Smooth muscle cell of the brain vasculature (primary cell): ENCODE measurements at places on chromosomes 1 and 21.

GRCh38 chr1:26784023-26784871 is 3.5 kb upstream of the PIGV start:
- peak; percentile 86 for DNase-seq

DNA sequence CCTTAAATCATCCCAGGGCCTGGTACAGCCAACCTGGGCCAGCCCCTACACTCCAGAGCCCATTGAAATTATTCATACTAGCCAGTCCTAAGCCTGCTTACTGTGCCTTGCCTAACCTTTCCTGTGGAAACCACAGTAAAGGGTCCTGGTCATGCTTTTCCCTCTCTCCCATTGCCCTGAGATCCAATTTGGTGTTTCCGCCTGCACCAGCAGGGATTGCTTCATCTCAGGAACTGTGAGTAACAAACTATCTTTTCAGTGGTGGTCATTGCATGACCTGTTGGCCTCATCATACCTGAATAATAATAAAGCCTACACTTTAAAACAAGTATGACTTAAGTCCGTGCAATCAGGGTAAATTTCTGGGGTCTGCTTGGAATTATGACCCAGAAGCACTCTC is 18.7 kb upstream of the GALNT2 start:
- no peak for DNase-seq

GRCh38 chr21:15826908-15827601 is 97.3 kb downstream of the USP25 start:
- DNase-seq = no peak

DNA sequence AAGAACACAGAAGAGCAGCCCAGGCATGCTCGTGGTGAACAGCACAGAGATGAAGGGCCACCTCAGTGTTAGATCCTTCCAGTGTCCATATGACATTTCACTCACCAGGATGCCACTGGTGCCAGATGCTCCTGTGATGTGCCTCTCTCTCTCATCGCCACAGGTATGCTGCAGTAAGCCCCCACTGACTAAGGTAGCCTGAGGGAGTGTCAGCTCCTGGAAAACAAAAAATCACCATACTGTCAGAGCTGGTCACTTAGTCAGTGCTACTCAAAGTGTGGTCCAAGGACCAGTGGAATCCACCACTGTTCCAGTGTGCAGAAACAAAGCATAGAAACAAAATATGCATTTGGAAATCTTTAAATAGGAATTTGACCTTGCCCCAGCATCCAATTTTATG is 27.1 kb upstream of the BCL9 start:
- no peak for DNase-seq

DNA sequence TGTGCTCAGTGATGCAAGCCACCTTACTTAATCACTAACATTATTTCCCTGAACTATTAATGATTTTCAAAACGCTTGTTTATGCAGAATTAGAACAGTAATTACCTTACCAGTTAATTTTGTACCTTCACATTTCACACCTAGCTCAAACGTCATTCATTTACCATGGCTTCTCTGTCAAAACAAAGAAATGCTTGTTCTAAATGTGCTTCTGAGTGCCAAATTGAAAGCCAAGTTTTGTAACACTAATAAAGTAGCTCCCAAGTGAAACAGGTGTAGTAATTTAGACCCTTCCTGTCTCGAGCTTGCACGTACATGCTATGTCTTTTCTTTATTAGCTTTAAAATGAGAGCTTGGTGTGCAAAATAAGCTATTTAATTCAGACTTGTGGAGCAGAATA is 533.7 kb upstream of the PKN2 start:
- no peak for DNase-seq

DNA sequence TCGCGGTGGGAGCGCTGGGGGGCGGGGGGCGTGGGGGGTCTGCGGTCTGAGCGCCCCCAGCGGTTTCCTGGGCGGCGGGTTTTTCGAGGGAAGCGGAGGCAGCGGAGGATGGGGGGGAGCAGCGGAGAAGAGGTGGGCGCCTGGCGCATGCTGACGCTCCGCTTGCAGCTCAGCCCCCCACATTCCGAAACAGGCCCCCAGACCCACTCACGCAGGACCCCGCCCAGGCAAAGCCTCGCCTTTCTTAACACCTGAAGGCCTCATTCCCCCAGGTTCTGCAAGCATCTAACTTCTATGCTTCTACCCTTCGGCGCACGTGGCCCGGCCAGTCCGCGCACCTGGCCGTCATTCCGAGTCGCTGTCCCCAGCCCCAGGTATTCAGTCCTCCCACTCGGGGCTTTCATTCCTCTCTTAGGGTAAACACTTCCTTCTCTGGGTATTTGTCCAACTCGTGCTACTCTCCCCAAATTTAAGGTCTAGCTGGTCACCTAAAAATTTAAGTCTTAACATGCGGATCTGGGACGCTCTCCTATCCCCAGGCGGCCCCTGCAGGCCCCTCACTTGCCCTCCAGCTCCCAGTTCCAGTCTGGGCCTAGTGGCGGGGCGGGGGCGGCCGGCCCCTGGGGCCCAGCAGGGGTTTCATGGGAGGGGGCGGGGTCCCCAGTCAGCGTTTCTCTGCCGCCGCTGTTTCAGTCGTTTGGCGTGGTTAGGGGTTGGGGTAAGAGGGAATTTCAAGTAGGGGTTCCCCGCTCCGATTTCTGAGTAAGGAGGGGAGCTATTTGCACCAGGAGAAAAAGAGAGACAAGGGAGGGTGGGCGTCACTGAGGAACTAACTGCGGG is 2.8 kb upstream of the ZBTB7B start:
- no peak for DNase-seq

GRCh38 chr21:20661246-20661645 is 337.0 kb upstream of the NCAM2 start:
- DNase-seq = no peak

DNA sequence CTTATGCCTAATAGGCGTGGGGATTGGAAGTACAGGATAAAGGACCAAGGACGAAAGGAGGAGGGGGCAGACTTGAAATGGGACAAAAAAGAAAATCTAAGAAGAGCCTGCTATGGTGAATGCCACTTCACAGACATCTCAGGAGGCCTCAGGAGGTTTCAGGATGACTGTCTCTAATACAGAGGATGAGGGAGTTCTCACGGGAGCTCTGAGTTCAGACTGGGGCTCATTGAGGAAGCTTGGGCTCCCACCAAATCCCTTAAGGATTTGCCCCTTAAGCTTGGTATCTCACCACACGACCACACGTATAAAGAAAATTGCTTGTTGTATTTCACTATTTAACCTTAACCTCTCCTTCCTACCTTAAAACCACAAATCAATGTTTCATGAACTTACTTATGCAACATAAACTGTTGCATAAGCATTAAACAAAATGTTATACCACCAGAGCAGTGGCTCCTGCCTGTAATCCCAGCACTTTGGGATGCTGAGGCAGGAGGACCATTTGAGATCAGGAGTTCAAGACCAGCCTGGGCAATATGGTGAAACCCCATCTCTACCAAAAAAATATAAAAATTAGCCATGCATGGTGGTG is 12.4 kb downstream of the SLC30A1 start:
- no peak for DNase-seq

DNA sequence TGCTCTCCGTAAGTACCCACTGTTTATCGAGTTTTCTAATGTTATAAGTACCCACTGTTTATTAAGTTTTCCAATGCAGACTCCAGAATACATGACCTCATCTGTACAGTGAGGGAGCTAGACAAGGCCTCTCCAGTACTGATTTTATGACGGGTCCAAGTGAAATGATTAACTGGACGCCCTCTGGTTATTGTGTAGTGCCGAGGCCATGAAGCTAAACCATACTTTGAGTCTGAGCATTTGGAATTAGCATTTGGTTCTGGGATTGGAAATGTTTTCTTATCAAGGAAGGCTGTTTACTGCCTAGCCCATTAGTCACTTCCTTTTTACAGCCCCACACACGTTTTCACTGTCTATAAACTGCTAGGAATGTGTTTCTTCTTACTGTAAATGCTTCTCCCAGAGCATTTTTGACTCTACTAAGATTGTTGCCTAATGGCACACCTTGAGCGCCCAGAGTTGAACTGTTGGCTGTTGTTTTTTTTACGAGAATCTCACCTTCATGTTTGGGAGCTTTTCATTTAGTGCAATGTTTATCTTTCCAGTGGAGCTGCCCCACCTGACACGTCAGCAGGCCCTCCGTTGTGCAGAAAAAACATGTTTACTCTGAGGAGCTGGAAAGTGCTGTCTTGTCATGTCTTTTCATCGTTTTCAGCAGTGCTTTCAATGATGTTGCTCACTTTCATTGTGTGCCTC is 26.9 kb downstream of the SPATA46 start:
- no peak for DNase-seq

DNA sequence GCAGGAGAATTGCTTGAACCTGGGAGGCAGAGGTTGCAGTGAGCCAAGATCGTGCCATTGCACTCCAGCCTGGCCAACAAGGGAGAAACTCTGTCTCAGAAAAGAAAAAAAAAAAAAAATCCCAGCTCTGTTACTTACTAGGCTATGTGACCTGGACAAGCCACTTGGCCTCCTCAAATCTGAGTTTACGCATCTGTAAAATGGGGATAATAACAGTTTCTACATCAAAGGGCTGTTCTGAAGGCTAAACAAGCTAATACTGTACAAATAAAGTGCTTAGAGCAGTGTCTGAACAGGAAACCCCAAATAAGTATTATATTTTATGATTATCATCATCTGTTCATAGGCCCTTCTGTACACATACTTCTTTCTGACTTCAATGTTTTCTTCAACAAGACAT is 13.6 kb downstream of the F11R start:
- DNase-seq = no peak

- DNase-seq = no peak
Observed at GRCh38 chr1:169214598-169214997, 108.1 kb downstream of the ATP1B1 start.

- DNase-seq = no peak
Observed at GRCh38 chr1:202638019-202638700, 72.1 kb downstream of the SYT2 start.

GRCh38 chr1:226712742-226713419 is 26.2 kb downstream of the ITPKB start:
- DNase-seq = no peak

DNA sequence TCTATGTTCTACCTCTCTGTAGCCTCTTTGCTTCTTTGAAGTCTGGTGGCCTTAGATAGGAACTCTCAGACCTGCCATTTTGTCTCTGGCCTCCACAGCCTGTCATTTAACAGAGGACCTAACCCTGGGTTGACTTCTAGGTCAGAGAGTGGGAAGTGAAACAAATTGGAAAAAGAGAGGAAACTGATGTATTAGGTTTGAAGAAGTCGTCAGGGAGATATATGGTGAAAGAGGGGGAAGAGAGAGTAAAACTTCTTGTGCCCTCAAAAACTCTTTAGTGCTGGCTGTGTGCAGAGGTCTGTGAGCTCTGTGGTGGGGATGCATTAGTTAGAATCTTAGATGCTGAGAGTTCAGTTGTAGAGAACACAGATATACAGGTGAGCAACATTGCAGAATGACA is 30.2 kb upstream of the CD1D start:
- no peak for DNase-seq

DNA sequence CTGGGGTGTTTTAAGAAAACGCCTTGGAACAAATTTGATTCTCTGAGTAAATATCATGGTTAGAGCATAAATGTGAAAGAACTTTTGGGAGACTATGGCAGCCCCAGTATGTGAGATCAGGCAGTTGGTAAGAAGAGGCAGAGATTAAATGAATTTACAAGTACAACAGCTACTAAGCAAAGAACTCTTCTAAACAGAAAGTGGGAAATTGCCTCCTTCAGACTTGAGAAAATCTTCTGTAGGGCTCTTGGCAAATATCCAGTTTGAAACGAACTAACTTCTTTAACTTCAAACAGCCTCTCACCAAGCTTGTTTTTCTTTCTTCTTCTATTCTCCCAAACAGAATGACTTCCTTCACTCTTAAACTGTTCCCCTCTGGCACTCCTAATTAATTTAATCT is 337.7 kb downstream of the SIPA1L2 start:
- DNase-seq = no peak

GRCh38 chr1:240683576-240683975 is 71.6 kb upstream of the GREM2 start:
- DNase-seq = no peak

DNA sequence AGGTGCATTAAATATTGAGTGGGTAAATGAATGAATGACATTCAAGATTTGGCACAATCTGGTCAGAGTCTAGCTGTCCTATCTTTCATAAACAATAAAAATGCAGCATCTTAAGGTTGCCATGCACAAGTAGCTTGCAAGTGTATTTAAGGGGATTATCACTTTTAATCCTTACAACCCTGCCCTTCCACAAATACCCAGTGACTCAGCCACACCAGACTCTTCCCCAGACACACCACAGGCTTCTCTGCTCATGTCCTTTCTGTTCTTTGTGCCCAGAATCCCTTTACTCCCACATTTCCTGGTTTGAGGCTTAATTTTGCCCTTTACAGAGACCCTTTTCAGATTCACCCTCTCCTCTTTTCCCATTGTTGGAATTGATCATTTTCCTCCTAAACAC is 59.8 kb downstream of the KIRREL1 start:
- no peak for DNase-seq

GRCh38 chr1:17108360-17108759 is 10.9 kb downstream of the PADI2 start:
- DNase-seq = no peak

DNA sequence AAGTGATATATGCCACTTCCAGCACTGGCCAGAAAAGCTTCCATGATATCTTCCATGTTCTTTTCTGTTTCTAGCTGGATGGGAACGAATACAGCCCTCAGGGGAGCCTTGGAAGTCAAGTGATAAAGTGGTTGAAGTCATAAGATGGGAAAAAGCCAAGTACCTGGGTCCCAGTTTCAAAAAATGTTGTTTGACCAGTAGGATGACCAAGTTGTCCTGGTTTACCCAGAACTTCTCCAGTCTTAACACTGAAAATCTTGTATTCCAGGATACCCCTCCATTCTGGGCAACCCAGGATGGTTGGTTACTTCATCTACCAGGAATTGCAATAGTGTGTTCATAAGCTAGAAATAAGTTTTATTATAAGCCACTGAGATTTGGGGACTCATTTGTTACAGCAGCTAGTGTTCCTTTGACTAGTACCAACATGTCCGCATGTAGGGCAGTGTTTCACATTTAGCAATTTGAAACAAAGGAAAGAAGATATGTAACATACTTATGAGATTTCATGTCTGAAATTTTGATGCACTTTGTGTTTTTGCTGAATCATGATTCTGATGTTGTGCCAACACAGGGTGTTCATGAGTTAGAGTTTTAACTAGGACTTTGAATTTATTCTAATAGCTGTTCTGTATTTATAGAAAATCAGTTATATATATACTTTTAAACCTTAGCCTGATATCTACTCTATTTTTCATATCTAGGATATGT is 139.9 kb downstream of the TPR start:
- no peak for DNase-seq

DNA sequence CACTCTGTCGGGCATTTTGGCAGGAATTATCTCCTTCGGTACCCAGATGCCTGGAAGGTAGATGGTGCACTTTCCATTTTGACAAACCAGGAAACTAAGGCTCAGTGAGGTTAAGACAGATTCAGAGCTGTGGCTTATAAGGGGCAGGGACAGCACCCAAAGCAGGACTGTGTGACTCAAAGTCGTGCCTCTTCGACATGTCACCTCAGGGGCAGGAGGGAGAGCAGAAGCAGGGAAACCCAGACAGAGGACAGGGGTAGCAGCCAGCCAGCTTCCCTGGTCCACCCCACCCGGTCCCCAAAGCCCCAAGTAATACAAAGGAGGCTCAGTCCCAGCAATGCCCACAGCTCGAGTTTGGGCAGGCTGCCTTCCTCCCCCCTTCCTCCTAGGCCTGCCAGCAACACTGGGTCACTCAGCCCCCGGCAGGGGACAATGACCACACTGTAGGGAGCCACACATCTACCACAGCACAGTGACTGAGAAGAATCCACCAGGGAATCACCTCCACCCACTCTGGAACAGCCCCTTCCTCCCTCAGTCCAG is 2.5 kb downstream of the RHOC start:
- no peak for DNase-seq

- DNase-seq = no peak
Observed at GRCh38 chr1:234971586-234972297, 156.9 kb downstream of the TOMM20 start.
